ENCODE measurements at places on chromosomes 2 and 18. TPM values are rescaled to one million over a fixed set of nuclear protein-coding genes. Genes with fewer than 3 reads are reported as not detected.

DNA sequence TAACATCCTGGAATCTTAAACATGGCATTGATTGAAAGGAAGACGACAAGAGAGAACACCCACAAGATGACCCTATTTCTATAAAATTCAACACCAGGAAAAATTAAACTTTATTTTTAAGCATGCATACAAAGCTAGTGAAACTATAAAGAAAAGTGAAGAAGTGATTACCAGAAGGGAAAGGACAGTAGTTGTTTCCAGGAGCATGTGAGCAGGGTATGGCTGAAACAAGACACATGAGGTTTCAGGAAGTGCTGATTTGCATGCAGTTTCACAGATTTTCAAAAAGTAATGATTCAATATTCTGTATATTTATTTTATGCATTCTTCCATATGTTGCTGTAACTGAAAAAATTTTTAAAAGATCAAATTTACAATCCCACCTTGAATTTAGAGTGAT lies 24.6 kb upstream of the DAW1 start:
- H3K27ac ChIP-seq = no peak overlapping the region
- H3K4me1 ChIP-seq = no peaks in the 10 kb centered on the region
- no peaks in the 10 kb centered on the region for H3K27me3 ChIP-seq
- H3K36me3 ChIP-seq = no peaks in the 10 kb centered on the region

GRCh38 chr2:36178384-36178783 lies 177.2 kb upstream of the CRIM1 start:
- no peak overlapping the region for H3K4me3 ChIP-seq
- no peaks in the 10 kb centered on the region for H3K4me1 ChIP-seq

DNA sequence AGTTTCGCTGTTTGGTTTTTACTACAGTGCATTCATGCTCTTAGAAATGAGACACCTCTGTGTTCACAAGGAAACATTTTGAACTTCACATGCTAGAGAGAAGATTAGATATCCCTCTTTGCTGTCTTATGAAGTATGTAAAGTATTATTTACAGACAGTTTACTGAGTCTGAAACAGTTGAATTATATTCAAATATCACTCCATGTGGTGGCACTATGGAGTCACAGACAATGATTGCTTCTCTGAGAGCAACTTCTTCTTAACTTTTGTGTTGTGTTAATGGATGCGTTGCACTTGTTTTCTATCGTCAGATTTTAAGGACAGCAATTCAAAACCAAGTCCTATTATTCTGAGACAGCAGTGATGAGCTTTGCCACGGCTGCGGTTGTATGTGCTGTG lies 823.6 kb downstream of the GALR1 start:
- H3K27me3 ChIP-seq = no peaks in the 10 kb centered on the region
- no peaks in the 10 kb centered on the region for H3K36me3 ChIP-seq

DNA sequence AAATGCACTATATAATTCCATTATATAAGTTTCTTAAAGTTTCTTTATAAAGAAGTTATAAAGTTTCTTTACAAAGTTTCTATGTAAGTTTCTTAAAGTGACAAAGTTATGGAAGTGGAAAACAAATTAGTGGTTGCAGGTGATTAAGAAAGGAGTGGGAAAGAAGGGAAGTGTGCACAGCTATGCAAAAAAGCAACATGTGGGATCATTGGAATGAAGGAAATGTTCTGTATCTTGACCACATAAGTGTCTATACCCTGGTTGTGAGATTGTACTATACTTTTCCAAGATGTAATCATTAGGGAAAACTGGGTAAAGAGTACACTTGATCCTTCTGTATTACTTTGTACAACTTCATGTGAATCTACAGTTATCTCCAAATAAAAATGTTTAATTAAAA lies 1541.1 kb downstream of the LRP1B start:
- H3K27ac ChIP-seq = no peak overlapping the region
- DNase-seq = no peak
- H3K4me3 ChIP-seq = no peak overlapping the region
- H3K4me1 ChIP-seq = no peaks in the 10 kb centered on the region
- no peaks in the 10 kb centered on the region for H3K36me3 ChIP-seq
- no peaks in the 10 kb centered on the region for H3K27me3 ChIP-seq

- H3K4me3 ChIP-seq = no peak overlapping the region
- H3K27ac ChIP-seq = no peak overlapping the region
- H3K36me3 ChIP-seq = peaks cover 51% of the 10 kb centered on the region
- H3K27me3 ChIP-seq = no peaks in the 10 kb centered on the region
- H3K4me1 ChIP-seq = peaks cover 4% of the 10 kb centered on the region
- DNase-seq = no peak
Observed at GRCh38 chr2:232568161-232568560, 17.7 kb downstream of the EIF4E2 start.

DNA sequence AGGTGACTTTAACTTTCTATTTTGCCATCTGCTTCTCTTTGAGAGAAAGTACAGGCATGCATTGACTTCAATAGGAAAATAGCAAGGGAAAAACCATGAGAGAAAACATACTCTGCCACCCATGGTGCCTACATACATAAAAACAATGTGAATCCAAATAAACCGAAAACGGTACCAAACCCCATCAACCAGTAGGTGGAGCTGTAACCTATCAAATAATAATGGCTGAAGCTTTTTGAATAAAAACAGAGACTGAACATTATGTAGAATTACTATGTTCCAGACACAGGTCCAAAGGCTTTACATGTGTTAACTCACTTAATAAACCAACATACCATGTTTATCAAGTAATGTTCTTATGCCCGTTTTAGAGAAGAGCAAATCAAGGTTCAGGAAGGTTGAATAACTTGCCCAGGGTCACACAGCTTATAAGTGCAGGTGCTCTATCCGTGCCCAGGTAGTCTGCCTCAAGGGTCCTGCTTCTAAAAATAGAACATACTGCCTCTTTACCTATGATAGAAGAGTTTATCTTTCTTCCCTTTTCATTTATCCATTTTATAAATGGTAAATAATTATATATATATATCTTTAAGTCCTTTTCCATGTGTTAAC lies 293.9 kb upstream of the SYT4 start:
- DNase-seq = no peak
- H3K4me1 ChIP-seq = no peaks in the 10 kb centered on the region
- no peaks in the 10 kb centered on the region for H3K27me3 ChIP-seq
- no peak overlapping the region for H3K27ac ChIP-seq
- H3K4me3 ChIP-seq = no peak overlapping the region

Gene ASB18
- not detected for total RNA-seq

Gene RTN4
- 296 TPM for total RNA-seq

Gene TRIB2
- 69.2 TPM for total RNA-seq

GRCh38 chr2:200748779-200749178 lies 62.9 kb upstream of the BZW1 start:
- H3K4me3 ChIP-seq = no peak overlapping the region
- no peak for DNase-seq
- H3K4me1 ChIP-seq = peaks cover 3% of the 10 kb centered on the region
- no peaks in the 10 kb centered on the region for H3K27me3 ChIP-seq
- H3K27ac ChIP-seq = no peak overlapping the region
- H3K36me3 ChIP-seq = no peaks in the 10 kb centered on the region

Gene STAT4
- 8.5 TPM for total RNA-seq

Gene ICOS
- total RNA-seq = 0.85 TPM

Gene HOXD12
- not detected for total RNA-seq

- H3K4me3 ChIP-seq = no peak overlapping the region
- no peaks in the 10 kb centered on the region for H3K27me3 ChIP-seq
- H3K36me3 ChIP-seq = peaks cover 6% of the 10 kb centered on the region
Observed at GRCh38 chr2:238488347-238488826, 61.7 kb downstream of the ASB1 start.

Gene UCN
- 1.4 TPM for total RNA-seq

GRCh38 chr2:206031162-206031784 lies 54.7 kb downstream of the INO80D start:
- no peak overlapping the region for H3K4me3 ChIP-seq
- H3K27ac ChIP-seq = no peak overlapping the region
- no peaks in the 10 kb centered on the region for H3K27me3 ChIP-seq
- no peak for DNase-seq
- H3K36me3 ChIP-seq = no peaks in the 10 kb centered on the region
- H3K4me1 ChIP-seq = no peaks in the 10 kb centered on the region

GRCh38 chr2:235445116-235445515 lies 48.7 kb upstream of the AGAP1 start:
- H3K27me3 ChIP-seq = no peaks in the 10 kb centered on the region
- H3K4me1 ChIP-seq = no peaks in the 10 kb centered on the region
- DNase-seq = no peak
- no peaks in the 10 kb centered on the region for H3K36me3 ChIP-seq

Gene PXDN
- 42.3 TPM for total RNA-seq

GRCh38 chr18:24588440-24588839 lies 128.0 kb downstream of the HRH4 start:
- no peak overlapping the region for H3K4me3 ChIP-seq
- no peaks in the 10 kb centered on the region for H3K27me3 ChIP-seq
- no peak for DNase-seq
- H3K27ac ChIP-seq = no peak overlapping the region
- H3K36me3 ChIP-seq = no peaks in the 10 kb centered on the region

GRCh38 chr2:122753336-122753735 lies 997.9 kb downstream of the TSN start:
- H3K36me3 ChIP-seq = no peaks in the 10 kb centered on the region
- no peaks in the 10 kb centered on the region for H3K27me3 ChIP-seq
- no peak overlapping the region for H3K4me3 ChIP-seq
- no peak for DNase-seq
- H3K4me1 ChIP-seq = no peaks in the 10 kb centered on the region
- no peak overlapping the region for H3K27ac ChIP-seq

DNA sequence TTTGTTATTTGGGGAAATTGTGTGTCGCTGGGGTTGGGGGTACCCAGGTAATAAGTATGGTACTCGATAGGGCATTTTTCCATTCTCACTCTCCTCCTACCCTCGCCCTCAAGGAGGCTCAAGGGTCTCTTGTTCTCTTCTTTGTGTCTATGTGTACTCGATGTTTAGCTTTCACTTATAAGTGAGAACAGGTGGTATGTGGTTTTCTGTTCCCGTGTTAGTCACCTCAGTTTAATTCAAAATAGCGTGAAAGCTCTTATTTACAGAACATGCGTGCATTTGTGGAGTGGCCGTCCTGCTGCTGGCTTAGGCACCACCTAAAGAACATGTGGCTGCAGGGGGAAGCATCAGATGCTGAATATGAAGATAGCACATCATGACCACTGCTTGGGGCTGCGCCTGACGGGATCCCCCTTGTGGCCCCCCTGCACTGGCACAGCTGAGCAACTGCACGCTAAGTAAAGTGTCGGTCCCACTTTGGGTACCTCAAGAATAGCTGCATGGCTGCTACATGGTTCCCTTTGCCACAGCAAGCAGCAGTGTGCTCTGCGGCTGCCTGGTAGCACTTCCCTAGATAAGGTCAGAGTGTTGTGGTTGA lies 569.0 kb downstream of the DCDC2C start:
- H3K27ac ChIP-seq = no peak overlapping the region
- H3K27me3 ChIP-seq = no peaks in the 10 kb centered on the region
- no peaks in the 10 kb centered on the region for H3K4me1 ChIP-seq
- no peak for DNase-seq
- no peak overlapping the region for H3K4me3 ChIP-seq

GRCh38 chr2:239833269-239834109 lies 191.7 kb downstream of the NDUFA10 start:
- no peaks in the 10 kb centered on the region for H3K27me3 ChIP-seq
- no peak for DNase-seq
- no peak overlapping the region for H3K4me3 ChIP-seq
- H3K36me3 ChIP-seq = no peaks in the 10 kb centered on the region
- H3K4me1 ChIP-seq = no peaks in the 10 kb centered on the region

Gene KIF1A
- total RNA-seq = 0.54 TPM

- DNase-seq = no peak
- no peak overlapping the region for H3K27ac ChIP-seq
- no peaks in the 10 kb centered on the region for H3K36me3 ChIP-seq
Observed at GRCh38 chr2:101162561-101163330, 11.6 kb upstream of the TBC1D8 start.

DNA sequence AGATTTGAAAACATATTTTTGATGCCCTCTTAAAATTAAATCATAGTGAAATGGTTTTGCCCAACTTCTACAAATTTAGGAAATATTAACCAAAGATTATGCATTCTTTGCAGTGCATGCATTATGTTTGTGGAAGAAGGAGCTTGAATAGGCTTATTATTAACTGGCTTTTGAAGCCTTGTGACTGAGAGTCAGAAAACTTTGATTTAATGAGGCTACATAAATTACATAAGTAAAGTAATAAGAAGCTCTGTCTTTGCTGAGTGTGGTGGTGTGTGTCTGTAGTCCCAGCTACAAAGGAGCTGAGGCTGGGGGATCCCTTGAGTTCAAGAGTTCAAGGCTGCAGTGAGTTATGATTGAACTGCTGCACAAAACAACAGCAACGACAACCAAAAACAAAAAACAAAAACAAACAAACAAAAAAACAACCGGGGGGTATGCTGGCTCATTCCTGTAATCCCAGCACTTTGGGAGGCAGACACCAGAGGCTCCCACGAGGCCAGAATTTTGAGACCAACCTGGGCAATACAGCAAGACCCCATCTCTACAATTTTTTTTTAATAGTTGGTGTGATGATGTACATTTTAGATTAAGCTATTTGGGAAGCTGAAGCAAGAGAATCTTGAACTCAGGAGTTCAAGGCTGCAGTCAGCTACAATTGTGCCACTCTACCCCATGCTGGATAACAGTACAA lies 57.0 kb upstream of the LRRTM4 start:
- H3K4me3 ChIP-seq = no peak overlapping the region
- DNase-seq = no peak
- no peaks in the 10 kb centered on the region for H3K27me3 ChIP-seq
- H3K27ac ChIP-seq = no peak overlapping the region
- no peaks in the 10 kb centered on the region for H3K4me1 ChIP-seq

DNA sequence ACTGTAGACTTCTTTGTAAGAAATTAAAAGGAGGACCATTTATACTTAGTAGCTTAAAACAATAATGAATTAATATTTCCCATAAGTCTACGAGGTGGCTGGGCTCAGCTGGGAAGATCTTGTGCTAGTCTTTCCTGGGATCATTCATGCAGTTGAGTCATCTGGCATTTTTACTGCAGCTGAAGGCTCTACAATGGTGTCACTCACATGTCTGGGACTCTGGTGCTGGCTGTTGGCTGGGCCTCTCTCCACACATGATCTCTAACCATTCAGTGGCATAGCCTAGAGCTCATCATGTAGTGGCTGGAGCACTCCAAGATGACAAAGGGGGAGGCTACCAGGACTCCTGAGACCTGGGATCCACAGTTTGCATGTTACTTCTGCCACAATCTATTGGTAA lies 35.5 kb downstream of the CLASP1 start:
- H3K4me3 ChIP-seq = no peak overlapping the region
- no peak for DNase-seq
- H3K27me3 ChIP-seq = no peaks in the 10 kb centered on the region

GRCh38 chr2:40039549-40039948 lies 260.5 kb upstream of the THUMPD2 start:
- no peak overlapping the region for H3K27ac ChIP-seq
- no peaks in the 10 kb centered on the region for H3K27me3 ChIP-seq
- no peak overlapping the region for H3K4me3 ChIP-seq
- H3K4me1 ChIP-seq = no peaks in the 10 kb centered on the region
- H3K36me3 ChIP-seq = no peaks in the 10 kb centered on the region
- DNase-seq = no peak

- no peak overlapping the region for H3K4me3 ChIP-seq
- no peak for DNase-seq
- no peaks in the 10 kb centered on the region for H3K36me3 ChIP-seq
Observed at GRCh38 chr18:55000529-55000928, 41.3 kb upstream of the CCDC68 start.

GRCh38 chr2:168583064-168583709 lies 127.1 kb downstream of the CERS6 start:
- no peak overlapping the region for H3K27ac ChIP-seq
- H3K27me3 ChIP-seq = no peaks in the 10 kb centered on the region
- H3K36me3 ChIP-seq = no peaks in the 10 kb centered on the region
- H3K4me1 ChIP-seq = no peaks in the 10 kb centered on the region

Measured in kidney (tissue), 22 donors.